Stimulated activated CD8-positive, alpha-beta memory T cell treated with anti-CD3 and anti-CD28 coated beads, Interleukin-4, amount 100 ng/mL, for 4 hours (primary cell): ENCODE measurements at places on chromosomes 1 and 21.

GRCh38 chr1:219460081-219460895 lies 152.6 kb downstream of the ZC3H11B start:
- no peak for DNase-seq

- DNase-seq, result no peak
Observed at GRCh38 chr1:53438427-53439336, 20.5 kb upstream of the DMRTB1 start.

- no peak for DNase-seq
Observed at GRCh38 chr1:200180821-200181220, 153.3 kb downstream of the NR5A2 start.

DNA sequence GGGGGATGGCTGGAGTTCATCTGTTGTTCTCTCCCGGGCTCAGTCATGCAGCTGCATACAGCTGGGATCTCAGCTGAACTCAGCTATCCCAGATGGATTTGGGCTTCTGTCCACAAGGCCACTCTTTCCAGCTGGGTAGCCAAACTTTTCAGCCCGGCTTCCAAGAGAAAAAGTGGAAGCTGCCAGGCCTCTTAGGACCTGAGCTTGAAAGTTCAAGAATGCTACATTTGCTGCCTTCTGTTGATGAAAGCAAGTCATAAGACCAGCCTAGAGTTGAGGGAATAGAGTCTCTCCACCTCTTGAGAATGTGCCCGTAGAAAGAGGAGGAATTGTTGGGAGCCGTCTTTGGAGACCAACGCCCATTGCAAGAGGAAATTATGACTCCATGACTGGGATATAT lies 95.3 kb downstream of the C1orf21 start:
- DNase-seq, result no peak

GRCh38 chr1:183361081-183361480 lies 57.1 kb downstream of the NMNAT2 start:
- DNase-seq, result no peak

GRCh38 chr21:38721055-38721454 lies 84.7 kb upstream of the ETS2 start:
- no peak for DNase-seq

GRCh38 chr1:228005511-228006033 lies 1.2 kb upstream of the WNT3A start:
- DNase-seq, result no peak

GRCh38 chr1:75058424-75058823 lies 75.8 kb upstream of the LHX8 start:
- no peak for DNase-seq

DNA sequence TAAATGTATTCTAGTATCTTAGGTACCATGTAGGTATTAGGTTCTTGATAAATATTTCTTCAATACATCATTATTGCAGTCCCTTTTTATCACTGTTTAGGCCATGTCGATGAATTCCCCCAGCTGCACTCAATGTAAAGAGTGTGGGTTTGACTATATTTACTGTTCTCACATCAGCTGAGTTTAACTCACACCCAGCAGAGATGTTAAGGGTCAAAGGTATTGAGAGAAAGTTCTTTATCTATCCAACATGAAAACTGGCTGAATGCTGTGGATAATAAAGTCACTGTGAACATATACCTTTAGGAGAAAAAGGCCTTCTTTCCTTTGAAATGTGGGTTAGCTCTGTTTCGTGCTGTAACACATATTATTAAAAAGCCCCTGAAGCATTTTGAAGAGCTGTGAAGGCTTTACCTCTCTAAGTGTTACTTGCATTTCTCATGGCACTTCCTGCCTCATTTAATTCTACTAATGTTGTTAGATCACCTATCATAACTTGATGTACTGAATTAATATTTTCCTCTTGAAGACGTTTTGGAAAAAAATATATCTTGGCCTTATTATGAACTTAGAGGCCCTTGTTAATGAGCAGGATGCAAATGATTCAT lies 19.1 kb upstream of the LYST start:
- no peak for DNase-seq

DNA sequence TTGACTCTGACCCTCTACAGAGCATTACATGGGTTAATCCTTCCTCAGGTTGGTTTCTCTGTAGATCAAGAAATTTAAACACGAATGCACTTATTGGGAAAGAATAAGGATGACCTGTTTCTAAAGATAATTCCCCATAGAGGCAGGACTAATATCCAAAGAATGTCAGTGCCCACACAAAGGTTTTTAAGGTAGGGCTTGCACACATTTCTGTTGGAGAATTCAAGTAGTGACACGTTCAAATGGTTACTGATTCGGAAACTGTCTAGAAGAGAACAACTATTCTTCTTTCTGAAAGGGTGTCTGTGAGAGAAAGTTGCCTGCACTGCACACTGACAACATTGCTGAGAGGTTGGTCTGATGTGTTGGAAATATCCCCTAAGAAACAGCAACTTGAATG lies 167.3 kb downstream of the ZNF326 start:
- no peak for DNase-seq

DNA sequence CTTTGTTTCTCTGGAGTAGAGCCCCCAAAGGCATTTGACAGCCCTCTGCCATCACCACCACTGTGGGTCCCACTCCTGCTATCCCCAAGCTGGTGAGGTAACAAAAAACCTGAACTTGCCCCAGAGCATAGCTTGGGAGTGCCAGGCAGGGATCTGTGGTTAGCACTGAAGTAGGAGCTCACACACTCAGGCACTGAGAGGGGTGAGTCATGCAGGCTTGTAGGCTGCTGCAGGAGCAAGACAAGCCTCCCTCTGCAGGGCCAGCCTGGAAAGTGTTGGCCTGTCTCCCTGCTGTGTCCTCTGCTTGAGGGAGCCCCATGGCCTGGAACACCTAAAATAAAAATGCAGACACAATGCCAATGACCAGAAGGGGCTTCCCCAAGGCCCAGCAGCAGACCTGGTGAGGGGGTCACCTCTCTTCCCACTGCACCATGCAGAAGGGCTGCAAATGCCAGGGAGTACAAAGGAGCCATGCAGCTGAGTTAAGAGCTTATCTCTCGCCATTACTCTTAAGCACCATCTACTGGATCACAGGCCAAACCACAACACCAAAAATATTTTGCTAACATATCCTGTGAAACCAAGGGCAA lies 108.9 kb upstream of the POGK start:
- no peak for DNase-seq

DNA sequence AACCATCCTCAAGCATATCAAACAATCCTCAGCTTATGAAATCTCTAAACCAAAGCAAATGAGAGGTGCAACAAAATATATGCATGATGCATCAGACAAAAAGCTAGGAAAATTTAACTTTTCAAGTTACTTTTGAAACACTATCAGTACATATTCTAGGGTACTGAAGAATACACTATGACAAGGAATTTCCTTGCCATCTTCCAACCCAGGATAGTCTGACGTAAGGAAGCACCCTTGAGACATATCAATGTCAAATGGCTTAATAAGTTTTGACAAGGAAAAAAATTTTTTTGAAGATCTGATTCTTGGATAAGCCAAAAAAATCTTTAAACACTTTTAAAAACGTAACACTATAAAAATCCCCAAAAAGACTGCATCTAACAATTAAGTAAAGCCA lies 64.9 kb downstream of the KIFAP3 start:
- DNase-seq, result no peak

DNA sequence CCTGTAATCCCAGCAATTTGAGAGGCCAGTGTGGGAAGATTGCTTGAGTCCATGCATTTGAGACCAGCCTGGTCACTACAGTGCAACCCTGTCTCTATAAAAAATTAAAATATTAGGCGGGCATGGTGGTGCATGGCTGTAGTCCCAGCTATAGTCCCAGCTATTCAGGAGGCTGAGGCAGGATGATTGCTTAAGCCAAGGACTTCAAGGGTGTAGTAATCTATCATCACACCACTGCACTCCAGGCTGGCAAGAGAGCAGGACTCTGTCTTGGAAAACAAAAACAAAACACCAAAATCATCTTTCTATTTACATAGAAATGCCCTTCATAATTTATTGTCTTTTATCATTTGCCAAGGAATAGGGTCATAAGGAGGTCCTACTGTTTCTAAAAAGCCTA lies 1274.1 kb upstream of the NCAM2 start:
- no peak for DNase-seq
